D721Med (cell line): ENCODE measurements at places on chromosomes 13 and 19.

GRCh38 chr13:75908141-75908540 lies 272.0 kb downstream of the LMO7 start:
- no peak for DNase-seq

DNA sequence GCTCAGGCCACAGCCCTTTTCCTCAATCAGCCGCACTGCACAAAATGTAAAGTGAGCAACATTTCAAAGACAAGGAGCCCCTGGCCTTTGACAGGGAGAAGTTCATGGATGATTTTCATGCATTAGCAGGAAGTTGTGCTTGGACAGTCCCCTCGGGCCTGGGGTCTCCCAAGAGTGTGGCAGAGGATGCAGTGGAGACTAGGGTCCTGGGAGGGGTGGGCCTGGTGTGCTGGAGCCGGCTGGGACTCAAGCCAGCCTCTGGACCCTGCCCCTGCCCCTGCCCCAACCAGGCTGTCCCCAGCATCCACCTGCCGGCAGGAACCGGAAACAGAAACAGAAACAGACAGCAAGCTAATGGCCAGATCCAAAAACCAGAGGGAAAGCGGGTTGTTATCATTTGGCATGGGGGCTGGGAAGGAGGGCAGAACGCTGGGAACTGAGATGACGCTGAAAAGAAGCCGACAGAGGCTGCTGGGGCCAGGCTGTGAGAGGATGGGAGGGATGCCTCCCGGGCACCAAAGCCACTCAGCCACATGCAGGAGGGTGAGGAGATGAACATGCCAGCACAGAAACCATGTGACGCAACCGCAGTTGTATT lies 2.3 kb downstream of the GAS6 start:
- DNase-seq, result no peak

DNA sequence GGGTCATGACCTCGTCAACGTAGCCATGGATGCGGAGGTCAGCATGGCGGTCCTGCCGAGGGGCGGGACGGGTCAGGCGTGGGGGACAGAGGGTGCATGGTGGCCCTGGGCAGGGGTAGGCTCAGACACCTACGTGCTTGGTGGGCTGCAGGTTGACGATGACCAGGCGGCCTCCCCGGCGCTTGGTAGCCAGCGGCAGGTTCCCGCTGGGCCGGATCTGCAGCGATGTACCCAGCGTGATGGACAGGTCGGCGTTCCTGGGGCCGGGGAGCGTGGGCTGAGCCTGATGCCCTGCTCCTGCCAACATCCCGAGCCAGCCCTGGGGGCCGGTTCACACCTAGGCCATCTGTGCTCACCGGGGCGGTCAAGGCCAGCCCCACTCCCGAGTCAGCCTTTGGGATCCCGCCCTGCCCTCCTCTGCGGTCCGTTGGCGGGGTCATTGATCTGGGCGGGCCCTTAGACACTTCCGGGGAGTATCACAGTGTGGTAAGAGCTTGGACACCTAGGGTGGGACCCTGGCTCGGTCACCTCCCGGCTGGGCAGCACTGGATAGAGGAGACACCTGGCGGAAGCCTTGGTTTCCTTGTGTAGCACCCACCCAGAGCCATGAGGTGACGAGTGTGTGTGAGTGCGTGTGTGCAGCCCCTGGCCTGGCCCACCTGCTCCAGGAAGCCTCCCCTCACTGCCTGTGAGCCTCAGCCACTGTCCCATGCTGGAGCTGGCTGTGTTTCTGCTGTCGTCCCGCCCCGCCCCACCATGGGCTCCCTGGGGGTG lies 7.3 kb downstream of the SIRT6 start:
- no peak for DNase-seq

DNA sequence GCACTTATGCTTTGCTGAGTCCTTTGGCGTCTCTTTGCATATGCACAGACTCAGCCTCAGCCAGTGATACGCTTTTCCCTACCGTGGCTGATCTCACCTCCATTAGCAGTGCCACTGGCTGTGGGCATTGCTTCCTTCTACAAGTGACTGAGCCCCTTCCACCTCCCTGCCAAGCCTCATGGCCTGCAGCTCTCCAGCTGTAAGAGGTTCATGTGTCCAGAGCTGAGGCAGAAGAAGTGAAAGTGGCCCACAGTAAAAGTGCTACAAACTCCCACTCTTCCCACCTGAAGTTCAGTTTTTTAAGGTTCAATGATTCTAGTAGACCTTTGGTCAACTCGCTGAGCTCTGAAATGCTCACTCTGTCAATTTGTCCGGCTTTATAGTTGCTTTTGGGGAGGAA lies 44.7 kb downstream of the SMARCA4 start:
- DNase-seq, result no peak

DNA sequence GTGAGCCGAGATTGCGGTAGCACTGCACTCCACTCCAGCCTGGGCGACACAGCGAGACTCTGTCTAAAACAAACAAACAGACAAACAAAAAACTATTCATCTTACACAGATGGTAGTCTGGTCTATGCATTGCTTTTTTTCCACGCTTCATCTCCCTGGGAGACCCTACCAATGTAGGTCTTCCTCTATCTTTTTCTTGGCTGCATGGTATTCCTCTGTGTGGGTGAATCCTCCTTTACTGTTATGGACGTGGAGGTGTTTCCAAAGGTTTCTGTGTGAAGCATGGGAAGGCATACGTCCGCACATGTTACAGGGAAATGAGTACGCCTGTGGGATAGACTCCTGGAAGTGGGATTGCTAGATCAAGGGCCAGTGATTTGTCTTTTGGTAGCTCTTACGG lies 5.6 kb downstream of the BICRA start:
- no peak for DNase-seq
